T-cell (primary cell): ENCODE measurements at places on chromosomes 1 and 21. TPM values are rescaled to one million over a fixed set of nuclear protein-coding genes. Genes with fewer than 3 reads are reported as not detected.

GRCh38 chr1:244854865-244855578 lies 9.3 kb downstream of the HNRNPU start:
- H3K4me1 ChIP-seq = peaks cover 20% of the 10 kb centered on the region
- H3K4me3 ChIP-seq = no peak overlapping the region
- no peak for DNase-seq
- peak overlapping the region; percentile 57 for H3K27ac ChIP-seq
- peaks cover 87% of the 10 kb centered on the region for H3K36me3 ChIP-seq

GRCh38 chr1:42136466-42136865 lies 16.7 kb upstream of the GUCA2B start:
- H3K27ac ChIP-seq = no peak overlapping the region
- H3K4me3 ChIP-seq = no peak overlapping the region
- no peaks in the 10 kb centered on the region for H3K4me1 ChIP-seq
- DNase-seq = no peak
- peaks cover 8% of the 10 kb centered on the region for H3K27me3 ChIP-seq

DNA sequence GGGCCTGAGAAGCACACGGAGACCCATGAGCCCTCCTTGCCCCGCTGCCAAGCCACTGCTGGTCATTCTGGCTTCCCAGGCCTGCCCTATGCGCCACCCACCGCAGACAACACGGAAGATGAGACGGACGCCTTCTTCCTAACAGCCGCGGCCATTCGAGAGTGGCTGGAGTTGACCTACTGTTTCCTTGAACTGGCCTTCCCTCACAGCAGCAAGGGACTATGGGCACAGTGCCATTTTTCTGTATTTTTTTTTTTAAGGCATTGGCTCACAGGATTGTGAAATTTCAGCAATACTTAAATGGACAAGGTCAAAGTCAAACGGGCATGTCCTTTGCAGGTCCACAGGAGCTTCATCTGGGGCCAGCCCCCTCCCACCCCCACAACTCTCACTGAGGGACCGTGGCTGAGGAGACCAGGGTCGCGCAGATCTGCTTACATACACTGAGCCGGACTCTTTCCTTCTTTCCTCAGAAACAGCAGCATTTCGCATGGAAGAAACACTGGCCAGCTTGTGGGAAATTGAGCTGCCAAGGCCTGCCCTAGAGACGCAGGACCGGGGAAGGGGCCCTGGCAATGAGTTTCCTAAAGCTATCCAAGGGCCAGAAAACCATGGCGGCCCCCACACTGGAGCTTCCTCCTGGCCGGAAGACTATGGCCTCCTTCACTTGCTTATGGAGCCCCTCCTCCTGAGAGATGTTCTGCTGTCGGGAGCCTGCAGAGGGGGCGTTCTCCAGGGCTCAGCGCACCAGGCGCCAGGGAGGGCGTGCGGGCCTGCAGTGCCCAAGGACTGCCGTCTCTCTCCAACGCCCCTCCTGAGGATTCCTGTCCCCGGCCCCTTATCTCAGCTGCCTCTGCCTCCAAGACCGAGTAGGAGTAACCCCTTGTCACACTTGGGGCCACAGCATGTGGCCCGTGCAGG lies 98.9 kb downstream of the PGBD5 start:
- H3K4me3 ChIP-seq = no peak overlapping the region
- no peaks in the 10 kb centered on the region for H3K27me3 ChIP-seq
- H3K27ac ChIP-seq = no peak overlapping the region
- DNase-seq = no peak

GRCh38 chr1:11174261-11174942 lies 14.8 kb upstream of the ANGPTL7 start:
- H3K27me3 ChIP-seq = no peaks in the 10 kb centered on the region
- no peak overlapping the region for H3K4me3 ChIP-seq
- no peak for DNase-seq
- no peak overlapping the region for H3K27ac ChIP-seq
- peaks cover 23% of the 10 kb centered on the region for H3K36me3 ChIP-seq

Gene GPR161
- 0.39 TPM for total RNA-seq

Gene ALDH4A1
- total RNA-seq = 0.85 TPM

Gene CYB561D1
- total RNA-seq = 42.4 TPM

DNA sequence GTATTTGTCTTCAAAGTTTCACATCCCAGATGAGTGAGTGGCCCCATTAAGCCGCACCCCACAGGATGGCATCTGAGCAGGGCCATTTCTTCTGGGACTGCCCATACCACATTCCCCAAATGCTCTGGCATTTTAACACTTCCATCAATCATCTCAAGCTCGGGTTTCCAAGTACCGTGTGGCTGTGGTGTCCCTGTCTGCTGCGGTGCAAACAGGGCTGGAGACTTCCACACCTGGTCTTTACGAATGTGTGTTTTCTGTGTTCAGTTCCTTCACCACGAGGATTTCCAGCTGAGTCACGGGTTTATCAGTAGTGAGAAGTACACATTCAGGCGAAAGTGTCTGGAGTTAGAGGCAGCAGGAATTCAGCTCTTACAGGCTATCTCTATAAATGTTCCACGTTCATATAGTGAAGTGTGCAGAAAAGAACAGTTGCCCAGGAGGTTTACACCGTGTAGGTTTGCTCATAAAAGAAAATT lies 195.2 kb downstream of the RHOU start:
- H3K4me3 ChIP-seq = no peak overlapping the region
- H3K27ac ChIP-seq = no peak overlapping the region
- H3K27me3 ChIP-seq = no peaks in the 10 kb centered on the region

GRCh38 chr1:41557751-41558455 lies 73.4 kb upstream of the EDN2 start:
- H3K27ac ChIP-seq = no peak overlapping the region
- H3K27me3 ChIP-seq = no peaks in the 10 kb centered on the region
- no peaks in the 10 kb centered on the region for H3K4me1 ChIP-seq

DNA sequence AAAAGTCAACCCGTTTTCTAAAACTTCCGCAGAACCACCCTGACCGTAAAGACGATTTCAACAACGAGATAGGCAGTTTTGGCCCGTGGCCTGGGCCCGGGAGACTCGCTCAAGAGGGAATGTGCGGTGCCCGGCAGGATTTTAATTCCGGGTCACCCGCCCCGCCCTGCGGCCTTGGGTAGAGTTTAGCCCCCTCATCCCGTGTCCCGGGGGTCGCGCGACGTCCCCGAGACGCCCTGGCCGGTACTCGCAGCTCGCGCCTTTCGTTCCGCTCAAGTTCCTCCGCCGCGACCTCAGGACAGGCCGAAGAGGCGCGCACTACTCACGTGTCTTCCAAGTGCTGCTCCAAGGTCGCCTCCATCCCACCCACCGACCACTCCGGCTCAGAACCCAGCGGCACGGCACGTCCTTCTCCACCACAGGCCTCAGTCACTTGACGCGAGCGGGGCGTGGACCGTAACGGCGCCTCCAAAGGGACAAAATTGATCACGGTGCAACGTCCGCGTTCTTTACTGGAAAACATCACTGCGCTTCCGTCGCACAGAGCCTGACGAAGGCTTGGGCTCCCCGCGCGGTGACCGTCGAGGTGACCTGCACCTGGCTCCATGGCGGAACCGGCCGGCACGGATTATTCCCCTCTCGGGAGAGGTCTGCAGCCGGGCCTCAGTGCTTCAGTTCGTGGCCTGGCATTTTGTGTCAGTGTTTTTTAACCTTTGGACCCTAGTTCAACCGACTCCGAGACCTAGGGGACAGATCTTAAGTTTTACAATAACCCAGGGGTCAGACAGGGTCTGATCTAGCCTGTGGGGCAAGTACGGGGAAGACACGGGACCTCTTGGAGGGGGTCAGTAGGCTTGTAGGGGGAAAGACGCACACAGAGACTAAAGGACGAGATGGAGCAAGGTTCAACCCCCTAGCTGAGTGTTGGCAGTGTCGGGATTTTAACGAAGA lies at the start of gene LAMTOR5:
Gene LAMTOR5, minus strand, starts transcription at position 435 of the 951 bp plus-strand sequence. Its CDS starts 74 bp downstream, at position 361.
- H3K36me3 ChIP-seq = no peaks in the 10 kb centered on the region
- DNase-seq = peak; percentile 84
- peak within 1 kb of the TSS; percentile 83 for H3K4me3 ChIP-seq
- H3K4me1 ChIP-seq = peaks cover 16% of the 10 kb centered on the region

Gene HSPB7
- total RNA-seq = not detected

DNA sequence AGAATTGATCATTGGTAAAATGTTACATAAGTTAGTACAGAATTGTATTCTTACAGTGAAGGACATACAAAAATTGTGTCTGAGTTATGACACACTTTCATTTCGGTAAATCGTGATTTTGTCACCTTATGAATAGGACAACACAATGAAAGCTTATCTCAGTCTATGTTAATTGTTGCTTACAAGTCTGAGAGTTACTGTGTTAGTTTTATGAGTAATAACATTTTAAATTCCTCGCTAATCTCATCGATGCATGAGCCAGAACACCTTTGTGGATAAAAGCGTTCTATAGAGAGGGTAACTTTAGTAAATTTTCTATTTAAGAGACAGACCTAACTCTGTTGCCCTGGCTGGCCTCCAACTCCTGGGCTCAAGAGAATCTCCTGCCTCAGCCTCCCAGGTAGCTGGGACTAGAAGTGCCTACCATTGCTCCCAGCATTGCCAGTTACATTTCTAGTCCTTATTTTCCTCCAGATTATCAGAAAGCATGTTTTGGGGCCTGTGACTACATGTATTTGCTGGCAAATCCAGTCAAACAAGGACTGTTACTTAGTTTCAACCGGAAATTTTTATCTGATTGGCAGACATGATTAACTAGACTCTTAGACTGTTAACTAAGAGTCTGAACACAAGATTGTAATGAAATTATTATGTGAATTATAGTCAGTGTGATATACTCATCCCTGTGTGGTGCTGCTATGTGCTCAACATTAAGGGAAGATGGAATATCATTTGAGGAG lies 3.0 kb downstream of the PRRC2C start:
- H3K27me3 ChIP-seq = no peaks in the 10 kb centered on the region
- DNase-seq = no peak
- peak overlapping the region; percentile 11 for H3K27ac ChIP-seq

DNA sequence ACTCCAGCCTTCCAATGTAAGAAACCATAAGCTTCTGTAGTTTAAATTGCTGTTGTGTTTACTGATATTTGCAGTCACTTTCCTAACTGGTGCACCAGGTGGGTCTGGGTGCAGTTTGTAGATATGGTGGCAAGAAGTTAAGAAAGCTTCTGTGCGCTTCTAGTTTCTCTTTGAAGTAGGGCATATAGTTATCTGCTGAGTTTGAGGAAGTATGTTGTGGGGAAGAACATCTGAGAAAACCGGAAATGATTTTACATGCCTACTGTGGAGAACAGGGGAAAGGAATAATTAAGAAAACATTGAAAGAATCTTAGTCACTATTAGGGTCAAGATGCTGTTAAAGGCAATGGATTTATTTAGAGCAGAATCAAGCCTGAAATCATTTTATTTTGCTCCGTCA lies 14.9 kb upstream of the SLC44A5 start:
- H3K4me3 ChIP-seq = no peak overlapping the region
- DNase-seq = no peak
- no peaks in the 10 kb centered on the region for H3K27me3 ChIP-seq
- H3K4me1 ChIP-seq = no peaks in the 10 kb centered on the region

Gene CCDC27
- not detected for total RNA-seq

Gene MX2
- total RNA-seq = 81.8 TPM

Gene LGR6
- total RNA-seq = 13.1 TPM

Gene GIPC2
- 0.09 TPM for total RNA-seq

GRCh38 chr1:182601913-182602312 lies 2.3 kb downstream of the RGS16 start:
- H3K27ac ChIP-seq = peak overlapping the region; percentile 4
- peaks cover 2% of the 10 kb centered on the region for H3K36me3 ChIP-seq
- peaks cover 25% of the 10 kb centered on the region for H3K4me1 ChIP-seq

- no peaks in the 10 kb centered on the region for H3K36me3 ChIP-seq
- peak overlapping the region; percentile 81 for H3K27ac ChIP-seq
- H3K4me1 ChIP-seq = peaks cover 43% of the 10 kb centered on the region
- no peaks in the 10 kb centered on the region for H3K27me3 ChIP-seq
- H3K4me3 ChIP-seq = no peak overlapping the region
- no peak for DNase-seq
Measured at GRCh38 chr1:160666079-160666442, 19.2 kb upstream of the SLAMF1 start.

DNA sequence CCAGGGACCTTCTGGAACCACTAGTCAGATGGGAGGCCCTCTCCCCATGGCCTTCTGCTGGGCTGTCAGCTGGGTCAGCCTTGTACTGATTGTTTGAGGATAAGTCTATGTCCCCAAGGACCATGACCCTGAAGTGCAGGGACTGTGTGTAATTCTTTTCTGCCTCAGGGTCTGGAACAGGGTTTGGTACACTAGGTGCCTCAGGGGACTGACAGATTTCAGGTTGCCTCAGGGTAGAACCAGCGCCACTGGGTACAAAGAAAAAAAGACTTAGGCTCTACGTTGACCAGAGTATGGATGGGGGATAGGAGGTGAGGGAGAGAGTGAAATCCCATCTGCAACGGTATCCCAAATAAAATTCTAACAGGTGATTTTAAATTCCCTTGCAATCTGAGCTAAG lies 3.0 kb downstream of the KDF1 start:
- H3K27me3 ChIP-seq = peaks cover 35% of the 10 kb centered on the region
- H3K36me3 ChIP-seq = no peaks in the 10 kb centered on the region
- no peak overlapping the region for H3K27ac ChIP-seq
- H3K4me3 ChIP-seq = no peak overlapping the region

Gene LINGO4
- total RNA-seq = not detected

GRCh38 chr1:187045371-187045770 lies 216.6 kb downstream of the PLA2G4A start:
- no peak overlapping the region for H3K27ac ChIP-seq
- no peaks in the 10 kb centered on the region for H3K27me3 ChIP-seq
- H3K36me3 ChIP-seq = no peaks in the 10 kb centered on the region
- H3K4me3 ChIP-seq = no peak overlapping the region

Gene NBPF4
- not detected for total RNA-seq

GRCh38 chr1:172345077-172345476 lies 75.4 kb upstream of the C1orf105 start:
- H3K4me1 ChIP-seq = no peaks in the 10 kb centered on the region
- no peaks in the 10 kb centered on the region for H3K27me3 ChIP-seq
- no peak overlapping the region for H3K27ac ChIP-seq
- no peak overlapping the region for H3K4me3 ChIP-seq

DNA sequence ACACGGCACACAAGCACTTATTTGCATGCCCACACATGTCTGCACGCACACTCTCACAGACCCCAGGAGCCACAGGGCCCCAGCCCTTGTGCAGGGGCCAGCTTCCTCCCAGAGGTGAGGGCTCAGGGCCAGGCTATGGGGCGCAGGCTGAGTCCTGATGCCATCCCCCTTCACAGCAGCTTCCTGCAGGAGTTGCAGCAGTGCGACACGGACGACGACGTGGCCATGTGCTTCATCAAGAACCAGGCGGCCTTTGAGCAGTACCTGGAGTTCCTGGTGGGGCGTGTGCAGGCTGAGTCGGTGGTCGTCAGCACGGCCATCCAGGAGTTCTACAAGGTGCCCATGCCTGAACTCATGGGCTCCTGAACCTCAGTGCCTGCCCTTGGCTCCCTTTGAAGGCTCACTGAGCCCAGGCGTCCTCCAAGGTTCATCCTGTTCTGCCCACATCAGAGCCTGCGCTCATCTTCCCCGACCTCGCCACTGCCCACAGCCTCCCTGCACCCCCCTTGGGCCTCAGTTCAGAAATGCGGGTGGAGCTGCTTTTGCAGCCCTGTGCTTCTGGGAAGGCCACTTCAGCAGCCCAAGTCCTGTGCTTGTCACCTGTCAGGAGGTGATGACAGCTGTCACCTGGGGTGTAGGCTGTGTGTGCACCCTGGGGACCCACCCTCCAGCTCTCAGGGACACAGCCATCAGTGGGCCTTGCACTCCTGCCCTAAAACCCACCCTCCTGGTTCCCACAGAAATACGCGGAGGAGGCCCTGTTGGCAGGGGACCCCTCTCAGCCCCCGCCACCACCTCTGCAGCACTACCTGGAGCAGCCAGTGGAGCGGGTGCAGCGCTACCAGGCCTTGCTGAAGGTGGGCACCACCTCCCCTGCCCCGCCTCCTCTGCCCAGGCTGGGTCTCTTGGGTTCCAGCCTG lies 66.6 kb downstream of the TRIM11 start:
- peaks cover 33% of the 10 kb centered on the region for H3K36me3 ChIP-seq
- H3K4me3 ChIP-seq = no peak overlapping the region
- H3K27ac ChIP-seq = no peak overlapping the region
- peaks cover 3% of the 10 kb centered on the region for H3K27me3 ChIP-seq

Gene HSD17B7
- total RNA-seq = 26.8 TPM
